Small intestine (tissue), 16 donors: ENCODE measurements at places on chromosomes 7 and 10.

- no peak for DNase-seq
Observed at GRCh38 chr7:4238861-4239260, 443.2 kb upstream of the FOXK1 start.

- peak; percentile 3 for DNase-seq
Observed at GRCh38 chr7:110839866-110840265, 251.1 kb upstream of the LRRN3 start.

DNA sequence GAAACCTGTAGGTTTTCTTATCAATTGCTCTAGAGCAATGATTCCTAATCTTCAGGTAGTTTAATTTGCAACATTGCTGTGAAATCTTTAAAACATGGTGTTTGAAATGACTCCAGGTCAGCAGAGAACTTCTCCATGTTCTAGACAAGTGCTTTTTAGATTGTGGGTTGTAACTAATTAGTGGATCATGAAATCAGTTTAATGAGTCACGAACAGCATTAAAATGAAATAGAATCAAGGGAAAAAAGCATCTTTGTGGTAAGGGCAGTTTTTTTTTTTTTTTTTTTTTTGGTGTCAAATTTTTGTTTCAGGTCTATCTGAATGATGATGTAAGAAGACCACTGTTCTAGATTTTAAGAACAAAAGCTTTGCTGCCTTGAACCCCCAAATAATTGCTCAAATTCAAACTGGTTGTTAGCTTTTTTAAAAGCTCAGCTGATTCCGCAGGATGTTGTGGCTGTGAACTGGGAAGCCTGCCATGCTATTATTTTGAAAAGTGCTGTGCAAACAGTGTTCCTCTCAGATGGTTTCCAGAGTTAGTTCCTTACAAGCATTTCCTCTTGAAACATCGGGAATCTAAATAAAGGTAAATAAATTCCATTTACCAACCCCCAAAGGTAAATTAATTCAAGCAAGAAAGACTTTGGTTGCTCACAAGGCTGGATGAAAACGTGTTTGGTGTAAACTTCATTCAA lies 13.1 kb upstream of the PDK4 start:
- peak; percentile 59 for DNase-seq

- DNase-seq, result no peak
Observed at GRCh38 chr10:21421794-21422193, 103.7 kb downstream of the SKIDA1 start.

- DNase-seq, result no peak
Observed at GRCh38 chr7:42080841-42081586, 156.0 kb downstream of the GLI3 start.

GRCh38 chr10:61841338-61841875 lies 60.1 kb upstream of the ARID5B start:
- no peak for DNase-seq

DNA sequence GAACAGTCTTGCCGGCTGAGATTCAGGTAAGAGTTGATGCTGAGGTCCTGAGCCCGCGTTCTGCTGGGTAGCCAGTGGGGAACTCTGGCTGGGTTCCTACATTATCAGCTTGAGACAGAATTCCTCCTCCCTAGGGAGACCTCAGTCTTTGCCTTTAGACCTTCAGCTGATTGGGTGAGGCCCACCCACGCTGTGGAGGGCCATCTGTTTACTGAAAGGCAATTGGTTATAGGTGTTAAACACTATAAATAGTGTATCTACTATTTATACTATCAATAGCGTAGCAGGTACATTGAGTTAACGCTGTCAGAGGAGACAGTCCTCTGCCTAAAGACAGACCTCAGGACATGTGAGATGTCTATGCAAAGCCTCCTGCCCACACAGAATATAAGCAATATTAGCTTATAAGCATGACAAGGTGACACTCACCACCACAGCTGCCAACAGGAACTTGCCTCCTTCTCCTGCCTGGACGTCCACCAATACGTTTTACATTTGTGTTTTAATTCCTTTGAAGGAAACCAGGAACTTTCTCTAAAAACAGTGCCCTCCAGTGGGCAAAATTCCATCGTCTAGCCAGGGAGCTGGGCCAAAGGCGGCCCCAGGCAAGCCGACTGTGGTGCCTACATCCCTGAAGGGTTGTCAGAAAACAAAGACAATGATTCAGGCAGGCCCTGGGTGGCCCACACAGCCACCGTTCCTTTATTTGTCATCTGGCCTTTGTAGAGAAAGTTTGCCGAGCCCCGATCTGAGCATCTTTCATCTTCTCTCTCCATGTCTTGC lies 58.8 kb downstream of the INSIG1 start:
- no peak for DNase-seq

DNA sequence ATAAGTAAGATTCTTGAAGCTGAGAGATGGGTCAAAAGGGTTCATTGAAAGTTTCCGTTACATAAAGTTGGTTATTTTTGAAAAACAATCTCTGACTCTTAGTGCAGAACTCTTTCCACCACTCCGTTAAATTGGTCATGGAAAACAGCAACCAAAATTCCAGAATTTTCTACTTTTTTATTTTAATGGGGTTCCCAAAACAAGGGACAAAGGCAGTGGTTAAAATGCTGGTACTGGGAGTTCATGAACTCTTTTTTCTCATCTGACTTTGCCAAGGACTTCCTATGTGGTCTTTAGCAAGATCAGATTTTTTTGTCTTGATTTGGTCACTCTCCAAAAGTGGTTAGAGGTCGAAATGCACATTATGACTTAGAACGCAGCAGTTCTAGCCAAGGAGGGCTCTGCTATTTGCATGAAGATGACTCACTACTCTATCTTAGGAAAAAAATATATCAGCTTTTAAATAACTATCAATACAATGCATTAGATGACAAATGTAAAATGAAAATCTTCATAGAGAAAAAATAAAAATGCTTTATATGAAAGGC lies 145.7 kb downstream of the REEP3 start:
- DNase-seq, result no peak

DNA sequence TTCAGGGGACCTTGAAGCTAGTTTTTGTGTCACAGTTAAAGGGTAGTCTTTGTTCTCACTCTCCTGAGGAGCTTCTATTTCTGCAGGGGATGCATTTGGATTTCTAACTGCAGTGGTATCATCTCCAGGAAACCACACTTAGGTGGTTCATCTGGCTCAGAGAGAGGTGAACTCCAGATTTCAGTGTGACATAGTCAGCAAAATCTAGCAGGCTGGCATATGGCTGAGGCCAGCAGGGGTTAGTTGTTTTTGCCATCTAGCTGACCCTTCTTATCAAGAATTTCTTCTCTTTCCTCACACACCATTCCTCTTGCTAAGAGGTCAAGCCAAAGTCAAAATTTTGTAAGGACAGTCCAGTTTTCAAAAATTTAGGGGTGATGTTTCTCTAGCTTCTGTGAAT lies 248.2 kb downstream of the REEP3 start:
- no peak for DNase-seq
